RWPE1 (cell line): ENCODE measurements at places on chromosomes 12 and 14.

GRCh38 chr12:42104087-42104486 lies 40.6 kb downstream of the GXYLT1 start:
- DNase-seq, result no peak

DNA sequence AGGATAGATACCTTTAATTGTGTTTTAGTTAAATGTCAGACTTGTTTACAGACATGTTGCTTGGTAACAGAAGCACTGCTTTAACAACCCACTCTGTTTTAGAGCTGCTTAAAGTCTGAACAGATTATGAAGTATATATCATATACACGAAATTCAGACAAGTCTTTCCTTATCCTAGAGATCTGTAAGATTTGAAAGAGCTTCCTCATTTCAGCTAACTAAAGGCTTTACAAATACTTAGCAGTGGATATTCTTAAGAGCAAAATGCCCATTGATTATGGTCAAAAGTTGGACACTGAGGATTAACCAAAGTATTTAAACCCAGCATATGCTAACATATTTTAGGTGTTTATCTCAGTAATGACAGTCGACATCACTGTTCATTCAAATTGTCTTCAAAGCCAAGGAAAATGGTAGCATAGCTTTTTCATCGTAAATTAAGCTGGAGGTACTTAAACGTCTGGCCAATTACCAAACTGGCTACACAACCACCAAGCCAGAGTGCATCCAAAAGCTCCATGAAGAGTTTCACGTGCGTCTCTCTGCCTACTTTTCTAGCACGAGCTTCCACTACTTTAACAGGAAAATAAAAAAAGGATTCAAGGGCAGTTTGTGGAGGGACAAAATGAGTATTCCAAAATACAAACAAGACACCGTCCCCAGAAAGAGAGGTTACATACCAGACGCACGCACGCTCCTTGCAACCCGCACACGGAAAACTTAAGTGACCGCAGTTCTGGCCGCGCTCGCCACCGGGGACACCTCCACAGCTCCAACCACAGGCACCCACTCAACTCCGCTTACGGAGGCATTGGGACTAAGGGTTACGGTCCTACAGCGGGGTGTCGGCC lies 565 bp downstream of the CEP83 start:
- DNase-seq, result no peak

- DNase-seq, result no peak
Measured at GRCh38 chr12:44029194-44029593, 193.3 kb downstream of the TMEM117 start.

DNA sequence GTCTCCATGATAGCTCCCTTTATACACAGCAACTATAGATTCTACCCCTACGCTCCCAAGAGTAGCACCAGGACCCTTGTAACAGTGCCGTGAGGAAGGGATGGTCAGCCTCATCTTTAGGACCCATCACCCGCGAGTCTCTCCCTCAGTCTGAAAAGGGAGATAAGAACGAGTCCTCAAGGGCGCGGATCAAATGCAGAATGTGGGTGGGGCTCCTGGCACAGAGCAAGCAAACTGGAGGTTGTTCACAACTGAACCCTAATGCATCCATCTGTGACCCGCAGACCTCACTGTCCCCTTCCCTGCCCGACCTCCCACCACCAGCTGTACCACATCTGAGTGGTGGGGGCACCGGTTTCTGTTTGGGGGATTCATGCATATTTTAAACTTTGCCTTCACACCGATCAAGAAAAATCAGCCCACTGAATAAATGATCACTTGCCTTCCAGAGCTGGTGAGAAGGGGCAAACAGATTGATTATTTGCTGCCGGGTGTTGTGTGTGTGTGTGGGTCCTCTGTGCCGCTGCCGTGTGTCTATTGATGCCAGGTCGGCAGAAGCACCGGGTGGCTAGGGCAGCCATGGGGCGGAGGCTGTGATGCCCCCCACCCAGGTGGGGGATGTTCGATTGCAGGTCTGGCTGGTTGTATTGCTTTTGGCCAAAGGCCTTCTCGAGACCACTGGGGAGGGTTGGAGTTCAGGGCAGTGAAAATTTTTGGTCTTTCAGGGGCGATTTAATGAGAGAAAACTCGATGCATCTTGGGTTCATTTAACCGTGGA lies 35.7 kb upstream of the BEGAIN start:
- DNase-seq, result no peak

- no peak for DNase-seq
Measured at GRCh38 chr14:101730626-101731186, 30.8 kb upstream of the PPP2R5C start.

GRCh38 chr14:105541218-105541875 lies 15.0 kb downstream of the TMEM121 start:
- no peak for DNase-seq

DNA sequence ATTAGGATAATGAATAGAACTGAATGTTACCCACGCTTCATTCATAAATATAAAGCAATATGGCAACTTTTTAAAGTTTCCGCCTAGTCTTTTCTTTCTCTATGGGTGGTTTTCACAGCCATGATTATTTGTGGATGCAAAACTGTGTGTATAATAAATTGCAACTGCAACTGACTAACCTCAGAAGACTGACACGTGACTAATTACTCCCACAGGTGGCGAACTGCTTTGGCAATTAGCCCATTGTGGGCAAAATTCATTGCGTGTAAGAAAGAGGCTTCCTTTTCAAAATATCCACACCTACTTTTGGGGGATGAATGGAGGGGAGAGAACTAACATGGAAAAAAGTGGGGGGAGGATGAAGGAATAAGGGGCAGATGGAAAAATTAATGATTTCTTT lies 79.0 kb downstream of the SLC25A21 start:
- peak; percentile 2 for DNase-seq

DNA sequence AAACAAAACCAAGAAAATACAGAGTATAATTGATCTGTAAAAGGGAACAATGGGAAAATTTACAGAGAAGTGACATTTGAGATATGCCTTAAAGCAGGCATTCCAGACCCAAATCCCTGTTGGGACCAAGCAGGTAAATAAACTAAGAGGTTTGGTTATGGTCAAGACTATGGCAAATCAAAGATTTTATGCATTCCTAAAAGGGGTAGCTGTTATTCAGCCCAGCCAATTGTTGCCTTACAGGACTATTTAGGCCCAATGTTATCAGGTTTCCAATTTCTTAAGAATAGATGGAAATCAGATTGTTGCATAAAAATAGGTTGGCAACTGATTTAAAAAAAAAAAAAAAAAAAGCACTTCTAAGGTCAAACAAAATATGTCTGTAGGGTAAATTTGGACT lies 5.3 kb downstream of the DNAI7 start:
- no peak for DNase-seq

DNA sequence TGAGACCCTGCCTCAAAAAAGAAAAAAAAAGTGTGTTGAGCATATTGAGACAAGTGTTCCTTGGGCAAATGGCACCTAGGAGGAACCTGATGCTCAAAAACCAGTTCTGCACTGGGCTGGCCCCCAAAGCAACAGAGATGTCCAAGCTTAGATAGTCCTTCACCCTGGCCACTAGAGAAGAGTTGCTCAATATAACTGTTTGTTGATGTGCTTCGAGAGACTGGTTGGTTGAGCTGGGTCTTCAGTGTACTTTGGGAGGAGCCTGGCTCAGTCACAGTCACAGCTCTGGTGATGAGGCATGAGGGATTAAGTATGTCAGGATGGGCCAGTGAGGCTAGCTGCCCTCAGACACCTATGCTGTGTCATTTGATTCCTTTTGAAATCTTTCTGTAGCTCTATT lies 38.0 kb downstream of the SLC2A14 start:
- DNase-seq, result no peak

DNA sequence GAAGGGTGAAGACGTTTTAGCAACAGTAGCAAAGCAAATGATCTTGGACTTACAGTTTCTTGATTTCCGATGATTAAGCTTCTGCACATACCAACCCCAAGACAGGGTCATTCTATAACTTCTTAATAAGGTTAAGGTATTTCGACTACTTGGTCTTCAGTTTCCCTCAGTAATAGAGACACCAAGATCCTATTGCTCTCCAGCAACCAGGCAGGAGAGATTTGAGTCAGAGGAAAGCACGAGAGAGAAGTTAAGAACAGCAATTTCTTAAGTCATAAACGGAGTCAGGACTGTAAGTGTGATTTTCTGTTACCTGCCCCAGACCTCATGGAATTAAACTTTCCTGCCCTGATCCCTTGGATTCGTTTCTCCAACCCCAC lies 215.6 kb downstream of the TTC8 start:
- DNase-seq, result no peak

DNA sequence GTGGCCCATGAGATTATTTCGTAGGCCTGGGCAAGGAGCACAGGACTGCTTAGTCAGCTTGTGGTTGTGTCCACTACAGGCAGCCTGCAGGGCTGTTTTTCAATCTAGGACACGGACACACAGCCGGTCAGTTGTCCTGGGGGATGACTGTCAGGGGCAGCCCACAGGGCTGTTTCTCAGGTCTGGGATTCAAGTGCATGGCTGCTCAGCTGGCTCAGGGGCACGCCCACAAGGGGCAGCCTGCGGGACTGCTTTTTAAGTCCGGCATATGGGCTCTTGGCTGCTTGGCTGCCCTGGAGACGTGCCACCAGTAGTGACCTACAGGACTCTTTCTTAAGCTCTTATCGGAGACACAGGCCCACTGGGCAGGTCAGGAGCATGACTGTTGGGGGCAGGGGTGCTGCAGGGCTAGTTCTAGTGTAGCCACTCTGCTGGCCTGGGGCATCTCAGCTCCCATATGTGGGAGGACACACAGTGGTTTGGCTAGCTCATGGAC lies 26.6 kb upstream of the GTF2A1 start:
- no peak for DNase-seq

DNA sequence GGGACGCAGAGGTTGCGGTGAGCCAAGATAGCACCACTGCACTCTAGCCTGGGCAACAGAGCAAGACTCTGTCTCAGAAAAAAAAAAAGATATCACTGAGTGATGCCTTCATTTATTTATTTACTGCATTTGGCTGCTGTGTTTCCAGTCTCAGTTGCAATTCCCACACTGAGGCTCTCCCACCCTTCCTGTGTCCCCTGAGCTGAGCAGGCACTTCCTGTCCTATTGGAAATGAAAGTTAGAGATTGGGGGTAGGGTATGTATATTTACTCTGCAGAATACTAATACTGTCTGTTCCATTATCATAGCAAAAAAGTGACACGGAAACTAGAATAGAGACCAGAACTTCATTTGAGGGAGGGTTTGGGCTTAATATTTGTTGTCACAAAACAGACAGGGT lies 1.6 kb upstream of the RBMS2 start:
- DNase-seq, result no peak

DNA sequence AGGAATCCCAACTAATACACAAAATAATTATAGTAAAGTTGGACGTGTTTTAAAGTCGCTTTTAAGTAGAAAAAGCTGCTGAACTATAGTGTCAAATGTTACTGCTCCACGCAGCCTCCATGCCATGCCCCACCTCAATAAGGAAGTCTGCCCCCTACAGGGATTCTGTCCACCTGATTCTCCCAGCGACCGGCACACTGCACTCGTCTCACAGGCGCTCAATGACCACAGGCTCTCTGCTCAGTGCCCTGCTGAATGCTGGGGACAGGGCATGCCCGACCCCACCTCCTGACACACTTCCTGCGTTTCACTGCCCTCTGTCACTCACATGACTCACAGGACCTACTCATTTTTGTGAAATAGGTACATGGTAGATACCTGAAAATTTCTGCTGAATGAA lies 48.9 kb downstream of the BDKRB1 start:
- DNase-seq, result peak; percentile 5

- DNase-seq, result no peak
Measured at GRCh38 chr12:124047045-124047566, 74.1 kb downstream of the ZNF664 start.

GRCh38 chr12:105083551-105084105 lies 630 bp downstream of the ALDH1L2 start:
- DNase-seq, result no peak

- DNase-seq, result no peak
Measured at GRCh38 chr14:87908550-87908949, 84.4 kb downstream of the GALC start.
